ENCODE measurements at places on chromosomes 3 and 15. TPM values are rescaled to one million over a fixed set of nuclear protein-coding genes. Genes with fewer than 3 reads are reported as not detected.

OR5H2 gene
- polyA plus RNA-seq = not detected

SCAANT1 gene
- polyA plus RNA-seq = not detected

RETNLB gene
- not detected for polyA plus RNA-seq

AMT gene
- polyA plus RNA-seq = 0.63 TPM

BLM gene
- 6.4 TPM for polyA plus RNA-seq

CD200R1 gene
- polyA plus RNA-seq = 5.2 TPM

KLHL40 gene
- polyA plus RNA-seq = not detected

PTPRG gene
- polyA plus RNA-seq = not detected

EMC7 gene
- 129 TPM for polyA plus RNA-seq

PPP2R3A gene
- 0.03 TPM for polyA plus RNA-seq

SRGAP3 gene
- polyA plus RNA-seq = 2.0 TPM

TMEM212 gene
- polyA plus RNA-seq = not detected

ACTC1 gene
- polyA plus RNA-seq = not detected
